NCI-H1417 treated with DMSO at 0.1 percent for 48 hours (cell line): ENCODE measurements at places on chromosomes 16 and 17.

DNA sequence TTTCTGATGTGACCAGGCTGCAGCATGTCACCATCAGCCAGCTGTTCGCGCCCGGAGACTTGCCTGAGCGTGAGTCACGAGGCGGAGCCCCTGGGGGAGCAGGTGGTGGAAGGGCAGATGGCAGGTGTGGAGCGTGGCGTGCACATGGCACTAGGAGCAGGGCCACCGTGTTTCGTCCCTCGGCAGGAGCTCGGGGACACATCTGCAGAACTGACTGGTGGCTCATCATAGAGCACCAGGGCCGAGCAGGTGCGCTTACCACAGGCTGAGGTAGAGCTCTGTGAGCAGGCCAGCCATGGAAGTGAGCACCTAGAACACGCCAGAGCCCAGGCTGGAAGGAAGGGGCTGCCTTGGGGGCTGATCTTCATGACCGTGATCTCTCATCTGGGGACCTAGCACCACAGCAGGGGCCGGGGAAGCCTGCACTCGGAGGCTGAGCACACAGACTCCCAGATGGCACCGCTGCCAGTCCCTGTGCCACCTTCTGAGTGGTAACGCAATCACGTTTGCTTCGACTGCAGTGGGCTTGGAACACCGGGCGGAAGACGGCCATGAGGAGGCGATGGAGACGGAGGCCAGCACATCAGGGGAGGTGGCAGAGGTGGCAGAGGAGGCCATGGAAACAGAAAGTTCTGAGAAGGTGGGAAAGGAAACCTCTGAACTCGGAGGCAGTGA lies 61.8 kb upstream of the ENDOV start:
- DNase-seq = no peak

GRCh38 chr16:50573947-50574744 lies 25.9 kb downstream of the NKD1 start:
- DNase-seq = no peak

DNA sequence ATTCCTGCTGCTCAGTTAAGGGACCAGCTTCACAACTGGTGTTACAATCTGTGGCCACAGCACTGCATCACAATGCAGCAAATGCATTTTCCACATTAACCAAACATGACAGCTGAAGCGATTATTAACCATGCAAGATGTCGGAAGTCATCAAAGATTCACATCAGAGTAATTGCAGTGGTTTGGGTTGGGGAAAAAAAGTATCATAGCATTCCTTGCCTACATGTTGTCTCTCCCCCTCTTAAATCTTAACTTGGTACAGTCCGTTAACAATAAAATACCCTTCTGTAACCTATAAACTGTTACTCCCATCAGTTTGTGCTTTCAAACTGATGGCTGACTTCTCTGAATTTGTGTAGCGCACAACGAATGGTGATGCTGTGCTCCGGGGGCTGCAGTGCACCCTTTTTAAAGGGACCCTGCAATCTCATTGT lies 51.6 kb downstream of the NUP93 start:
- DNase-seq = no peak

- no peak for DNase-seq
Measured at GRCh38 chr16:63742150-63742549, 1379.7 kb downstream of the CDH11 start.

DNA sequence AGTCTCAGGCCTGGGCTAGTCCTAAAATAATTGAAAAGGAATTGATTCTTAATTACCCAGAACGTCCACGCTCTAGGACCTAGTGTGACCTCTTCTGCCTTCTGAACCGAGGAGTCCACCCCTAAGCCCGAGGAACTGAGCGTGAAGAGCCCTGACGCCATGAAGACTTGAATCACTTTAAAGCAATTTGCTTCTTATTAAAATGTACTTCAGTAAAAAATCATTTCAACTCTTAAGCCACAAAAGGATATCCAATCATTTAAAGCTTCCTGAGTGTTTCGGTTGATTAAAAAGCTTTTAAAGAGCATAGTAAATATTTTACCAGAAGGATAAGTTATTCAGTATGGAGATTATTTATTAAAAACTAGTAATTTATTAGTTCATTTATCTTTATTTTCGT lies 11.6 kb downstream of the HSBP1 start:
- DNase-seq = no peak

DNA sequence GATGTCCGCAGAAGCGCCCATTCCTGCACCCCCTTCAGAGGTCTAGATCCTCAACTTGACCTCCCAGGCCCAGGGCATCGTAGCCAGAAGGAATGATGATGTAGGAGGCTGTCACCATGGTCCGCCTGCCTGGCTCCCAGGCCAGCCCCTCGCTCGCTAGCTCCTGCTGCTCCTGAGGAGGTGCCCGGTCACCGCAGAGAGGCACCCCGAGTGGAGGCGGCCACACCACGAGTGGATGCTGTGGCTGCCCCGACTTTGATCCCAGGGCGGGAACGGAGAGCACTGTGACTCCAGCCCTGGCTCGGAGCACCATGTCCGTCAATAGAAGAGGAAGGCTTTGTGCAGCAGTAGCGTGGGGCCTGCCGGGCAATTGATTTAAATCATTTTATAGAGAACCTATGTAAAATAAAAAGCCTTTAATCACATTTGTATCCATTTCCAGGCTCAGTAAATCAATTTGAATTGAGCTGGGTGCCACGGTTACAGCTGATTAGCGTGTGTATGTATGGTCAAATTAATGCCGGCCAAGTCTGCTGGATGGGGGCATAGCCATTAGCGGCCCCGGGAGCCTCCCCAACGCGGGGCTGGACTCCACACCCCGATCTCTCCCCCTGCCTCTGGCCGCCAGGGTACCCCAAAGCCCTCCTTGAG lies 122.6 kb upstream of the GSE1 start:
- no peak for DNase-seq

DNA sequence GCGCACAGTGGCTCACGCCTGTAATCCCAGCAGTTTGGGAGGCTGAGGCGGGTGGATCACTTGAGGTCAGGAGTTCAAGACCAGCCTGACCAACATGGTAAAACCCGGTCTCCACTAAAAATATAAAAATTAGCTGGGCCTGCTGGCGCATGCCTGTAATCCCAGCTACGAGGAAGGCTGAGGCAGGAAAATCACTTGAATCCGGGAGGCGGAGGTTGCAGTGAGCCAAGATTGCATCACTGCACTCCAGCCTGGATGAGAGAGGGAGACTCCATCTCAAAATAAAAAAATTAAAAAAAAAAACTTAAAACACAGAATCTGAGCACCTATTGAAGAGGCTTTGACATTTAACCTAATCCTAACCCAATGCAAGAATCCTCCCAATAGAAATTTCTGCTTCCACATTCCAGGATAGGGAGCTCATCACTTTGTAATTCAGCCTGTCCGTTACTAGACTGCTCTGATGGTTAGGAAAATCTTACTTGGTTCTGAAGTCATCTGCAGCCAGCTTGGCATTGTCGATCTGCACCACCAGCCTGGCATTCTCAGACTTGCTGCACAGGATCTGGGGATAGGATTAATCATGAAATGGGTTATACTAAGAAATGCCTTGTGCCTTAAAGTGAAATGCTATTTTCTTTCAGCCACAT lies 2.1 kb downstream of the KRT33B start:
- no peak for DNase-seq
